ENCODE measurements at places on chromosomes 12 and 14.

GRCh38 chr14:75147423-75148071, 20.7 kb upstream of the NEK9 start:
- H3K4me3 ChIP-seq: no peak overlapping the region
- H3K4me1 ChIP-seq: peaks cover 45% of the 10 kb centered on the region
- H3K36me3 ChIP-seq: peaks cover 51% of the 10 kb centered on the region
- H3K27me3 ChIP-seq: no peaks in the 10 kb centered on the region

DNA sequence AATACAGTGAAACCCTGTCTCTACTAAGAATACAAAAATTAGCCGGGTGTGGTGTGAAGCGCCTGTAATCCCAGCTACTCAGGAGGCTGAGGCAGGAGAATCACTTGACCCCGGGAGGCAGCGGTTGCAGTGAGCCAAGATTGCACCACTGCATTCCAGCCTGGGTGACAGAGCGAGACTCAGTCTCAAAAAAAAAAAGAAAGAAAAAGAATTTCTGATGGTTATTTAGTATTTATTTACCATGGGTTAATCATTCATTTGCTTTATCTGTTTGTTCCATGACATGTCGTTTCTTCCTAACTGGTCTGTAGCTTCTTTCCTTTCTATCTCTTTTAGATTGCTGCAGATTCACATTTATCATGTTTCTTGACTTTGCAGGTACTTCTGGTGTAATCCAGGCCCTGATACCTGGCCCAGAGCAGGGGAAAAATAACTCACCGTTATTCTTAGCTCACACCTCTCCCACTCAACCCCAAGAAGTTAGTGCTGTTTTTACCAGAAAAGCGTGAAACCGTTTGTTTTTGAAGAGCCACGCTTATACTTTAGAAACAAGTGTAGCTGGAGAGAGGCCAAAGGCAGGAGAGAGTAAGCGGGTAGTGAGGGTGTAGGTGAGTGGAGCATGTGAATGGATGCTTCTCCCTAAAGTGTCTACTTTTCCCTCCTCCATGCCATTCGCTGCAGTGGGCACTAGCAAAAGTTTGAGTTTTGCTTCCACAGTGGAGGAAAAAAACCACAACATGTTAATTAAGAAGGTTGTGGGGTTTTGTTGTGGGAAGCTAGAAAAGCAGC, 45.4 kb downstream of the SRGAP1 start:
- DNase-seq: no peak
- H3K4me3 ChIP-seq: no peak overlapping the region
- H3K36me3 ChIP-seq: no peaks in the 10 kb centered on the region
- no peak overlapping the region for H3K27ac ChIP-seq
- no peaks in the 10 kb centered on the region for H3K4me1 ChIP-seq

DNA sequence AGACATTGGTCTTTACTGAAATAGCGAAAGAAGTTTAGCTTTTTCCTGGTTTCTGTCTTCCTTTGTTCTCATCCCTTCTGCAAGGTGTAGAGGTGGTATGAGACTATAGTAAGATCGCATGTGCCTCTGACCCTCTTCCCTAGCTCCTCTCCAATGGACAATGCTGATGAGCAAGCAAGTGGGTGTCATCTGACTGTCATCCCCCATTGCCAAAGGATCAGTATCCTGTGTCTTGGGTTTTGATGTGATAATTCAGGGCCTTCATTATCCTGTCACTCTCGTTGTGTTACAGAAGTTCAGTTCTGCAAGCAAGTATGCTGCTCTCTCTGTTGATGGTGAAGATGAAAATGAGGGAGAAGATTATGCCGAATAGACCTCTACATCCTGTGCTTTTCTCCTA, 10.0 kb upstream of the TNS2 start:
- no peaks in the 10 kb centered on the region for H3K27me3 ChIP-seq
- H3K27ac ChIP-seq: peak overlapping the region; percentile 50
- DNase-seq: no peak

DNA sequence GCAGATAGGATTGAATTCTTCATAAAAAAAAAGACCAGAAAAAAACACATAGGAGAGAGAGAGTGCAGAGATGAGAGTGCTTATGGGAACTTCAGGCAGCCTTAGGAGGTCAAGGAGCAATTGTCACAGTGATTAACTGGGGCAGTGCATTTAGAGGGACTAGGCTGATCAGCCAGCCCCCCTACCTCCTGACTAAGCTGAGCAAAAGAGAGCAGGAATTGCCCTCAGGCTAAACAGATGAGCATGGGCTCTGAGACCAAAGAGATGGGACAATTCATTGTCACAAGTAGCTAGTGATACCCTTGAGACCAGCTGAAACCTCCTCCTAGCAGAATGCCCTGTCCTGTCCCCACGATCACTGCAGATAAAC, 124.0 kb downstream of the BTG1 start:
- H3K4me1 ChIP-seq: peaks cover 18% of the 10 kb centered on the region
- no peaks in the 10 kb centered on the region for H3K27me3 ChIP-seq
- no peak overlapping the region for H3K4me3 ChIP-seq
- peaks cover 4% of the 10 kb centered on the region for H3K36me3 ChIP-seq
- no peak for DNase-seq

GRCh38 chr12:115697340-115697739, 580.2 kb downstream of the MED13L start:
- H3K4me1 ChIP-seq: no peaks in the 10 kb centered on the region
- no peak overlapping the region for H3K4me3 ChIP-seq
- H3K36me3 ChIP-seq: no peaks in the 10 kb centered on the region
- DNase-seq: no peak

DNA sequence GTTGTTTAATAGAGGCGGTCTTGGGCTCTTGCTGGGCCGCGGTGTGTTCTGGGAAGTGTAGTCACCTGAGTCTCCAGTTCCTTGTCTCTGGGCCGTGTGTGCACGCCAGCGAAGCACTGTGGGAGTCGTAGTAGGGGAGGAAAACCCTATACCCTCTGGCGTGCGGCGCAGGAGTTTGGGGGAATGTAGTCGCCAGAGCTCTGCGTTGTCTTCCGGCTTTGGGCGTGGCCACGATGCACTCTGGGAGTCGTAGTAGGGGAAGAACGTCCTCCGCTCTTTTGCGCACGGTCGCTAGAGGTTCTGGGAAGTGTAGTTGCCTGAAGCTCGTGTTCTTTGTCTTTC, 726 bp upstream of the ZNF140 start:
- peaks cover 16% of the 10 kb centered on the region for H3K4me1 ChIP-seq
- no peak overlapping the region for H3K27ac ChIP-seq
- H3K4me3 ChIP-seq: no peak overlapping the region
- DNase-seq: peak; percentile 98
- peaks cover 56% of the 10 kb centered on the region for H3K36me3 ChIP-seq

GRCh38 chr12:46360908-46361666, 11.5 kb downstream of the SLC38A2 start:
- no peak overlapping the region for H3K4me3 ChIP-seq
- peaks cover 49% of the 10 kb centered on the region for H3K4me1 ChIP-seq
- peak overlapping the region; percentile 71 for H3K27ac ChIP-seq
- peaks cover 77% of the 10 kb centered on the region for H3K36me3 ChIP-seq
- no peaks in the 10 kb centered on the region for H3K27me3 ChIP-seq

DNA sequence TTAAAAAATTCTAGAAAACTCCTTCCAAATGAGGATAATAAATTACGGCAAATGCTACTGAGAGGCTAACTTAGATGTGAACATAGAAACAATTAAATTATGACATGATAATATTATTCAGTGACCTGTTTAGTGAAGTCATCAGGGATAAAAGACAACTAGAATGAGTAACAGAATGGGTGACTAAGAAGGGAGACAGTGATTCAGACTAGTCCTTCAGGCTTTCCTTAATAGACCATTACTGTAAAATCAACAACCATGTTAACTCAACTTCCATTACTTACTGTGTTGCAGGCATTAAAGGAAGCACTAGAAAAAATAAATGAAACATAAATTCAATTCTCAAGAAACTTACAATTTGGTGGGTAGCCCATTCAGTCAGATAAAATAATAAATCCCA, 543.9 kb upstream of the LRFN5 start:
- no peak overlapping the region for H3K27ac ChIP-seq
- no peaks in the 10 kb centered on the region for H3K27me3 ChIP-seq
- no peak overlapping the region for H3K4me3 ChIP-seq
- no peaks in the 10 kb centered on the region for H3K36me3 ChIP-seq
- H3K4me1 ChIP-seq: no peaks in the 10 kb centered on the region

- DNase-seq: no peak
- H3K27me3 ChIP-seq: peaks cover 3% of the 10 kb centered on the region
- H3K36me3 ChIP-seq: no peaks in the 10 kb centered on the region
These were observed 64.5 kb downstream of the CRADD start for GRCh38 chr12:93741659-93742109.

GRCh38 chr12:10102322-10102721, 3.5 kb upstream of the CLEC1A start:
- H3K4me3 ChIP-seq: no peak overlapping the region
- H3K4me1 ChIP-seq: peaks cover 7% of the 10 kb centered on the region
- no peak for DNase-seq
- peaks cover 30% of the 10 kb centered on the region for H3K27me3 ChIP-seq
- H3K36me3 ChIP-seq: no peaks in the 10 kb centered on the region
- H3K27ac ChIP-seq: no peak overlapping the region

DNA sequence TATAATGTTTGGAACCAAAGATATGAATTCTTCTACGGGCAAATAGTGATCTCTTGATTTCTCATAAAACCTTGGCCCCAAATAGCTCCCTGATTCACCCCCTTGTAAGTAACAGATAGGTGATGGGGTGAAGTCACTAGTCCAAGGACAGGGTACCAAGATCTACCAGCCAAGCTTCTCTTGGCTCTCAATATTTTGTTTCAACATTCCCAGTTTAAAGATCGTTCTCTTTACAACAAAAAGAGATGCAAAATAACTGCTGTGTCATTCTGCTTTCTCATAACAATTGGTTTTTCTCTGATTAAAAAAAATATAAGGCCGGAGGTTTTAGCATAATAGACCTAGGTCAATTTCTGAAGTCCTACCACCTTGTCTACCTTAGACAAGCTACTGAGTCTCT, 11.8 kb downstream of the PAH start:
- H3K27me3 ChIP-seq: no peaks in the 10 kb centered on the region
- no peaks in the 10 kb centered on the region for H3K36me3 ChIP-seq
- no peak for DNase-seq
- no peaks in the 10 kb centered on the region for H3K4me1 ChIP-seq

- peaks cover 5% of the 10 kb centered on the region for H3K27me3 ChIP-seq
- no peak overlapping the region for H3K27ac ChIP-seq
- H3K4me1 ChIP-seq: no peaks in the 10 kb centered on the region
These were observed 40.1 kb downstream of the ANO2 start for GRCh38 chr12:5904969-5905368.

GRCh38 chr12:7571257-7571656, 67.7 kb upstream of the CD163 start:
- no peak for DNase-seq
- peaks cover 10% of the 10 kb centered on the region for H3K27me3 ChIP-seq
- H3K36me3 ChIP-seq: no peaks in the 10 kb centered on the region

GRCh38 chr14:105197211-105197641, 16.1 kb upstream of the NUDT14 start:
- peaks cover 64% of the 10 kb centered on the region for H3K4me1 ChIP-seq
- H3K4me3 ChIP-seq: no peak overlapping the region
- H3K36me3 ChIP-seq: no peaks in the 10 kb centered on the region
- no peak overlapping the region for H3K27ac ChIP-seq
- peak; percentile 34 for DNase-seq
- H3K27me3 ChIP-seq: peaks cover 24% of the 10 kb centered on the region

GRCh38 chr14:93543766-93544165, 113.0 kb downstream of the UNC79 start:
- DNase-seq: no peak
- H3K36me3 ChIP-seq: no peaks in the 10 kb centered on the region
- no peak overlapping the region for H3K27ac ChIP-seq
- peaks cover 16% of the 10 kb centered on the region for H3K27me3 ChIP-seq
- H3K4me3 ChIP-seq: no peak overlapping the region
- H3K4me1 ChIP-seq: no peaks in the 10 kb centered on the region

DNA sequence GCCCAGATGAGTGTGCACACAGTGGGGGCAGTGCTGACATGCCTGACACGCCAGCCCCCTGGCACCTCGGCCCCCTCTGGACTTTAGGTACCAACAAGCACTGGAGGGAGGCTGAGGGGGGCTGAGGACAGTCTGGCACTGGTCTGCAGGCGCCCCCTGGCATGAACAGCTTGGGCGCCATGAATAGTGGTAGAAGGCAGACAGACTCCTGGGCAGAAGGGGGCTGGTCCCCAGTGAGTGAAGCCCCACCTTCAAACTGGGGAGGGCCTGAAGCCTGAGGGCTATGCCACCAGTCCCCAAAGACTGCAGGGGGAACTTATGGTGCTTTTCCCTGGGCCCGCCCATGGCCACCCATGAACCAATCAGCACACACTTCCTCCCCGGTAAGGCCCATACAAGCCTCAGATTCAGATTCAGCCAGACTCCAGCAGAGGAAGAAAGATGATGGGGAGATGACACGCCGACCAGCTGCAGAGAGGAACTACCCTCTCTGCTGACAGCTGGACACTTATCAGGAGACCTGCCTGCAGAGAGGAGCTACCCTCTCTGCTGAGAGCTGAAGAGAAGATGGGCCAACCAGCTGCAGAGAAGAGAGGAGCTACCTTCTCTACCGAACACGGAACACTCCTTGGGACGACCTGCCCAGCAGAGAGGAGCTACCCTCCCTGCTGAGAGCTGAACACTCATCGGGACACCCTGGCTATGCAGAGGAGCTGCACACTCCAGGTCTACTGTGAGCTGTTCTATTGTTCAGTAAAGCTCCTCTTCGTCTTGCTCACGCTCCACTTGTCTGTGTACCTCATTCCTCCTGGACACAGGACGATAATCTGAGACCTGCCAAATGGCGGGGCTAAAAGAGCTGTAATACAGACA, 324.5 kb downstream of the PCNX1 start:
- H3K4me3 ChIP-seq: no peak overlapping the region
- H3K27ac ChIP-seq: no peak overlapping the region
- H3K36me3 ChIP-seq: no peaks in the 10 kb centered on the region
- peak; percentile 26 for DNase-seq
- H3K4me1 ChIP-seq: peaks cover 7% of the 10 kb centered on the region

- no peak overlapping the region for H3K4me3 ChIP-seq
- H3K36me3 ChIP-seq: peaks cover 16% of the 10 kb centered on the region
- H3K27ac ChIP-seq: no peak overlapping the region
- H3K27me3 ChIP-seq: no peaks in the 10 kb centered on the region
- DNase-seq: no peak
- H3K4me1 ChIP-seq: no peaks in the 10 kb centered on the region
These were observed 48.0 kb downstream of the AACS start for GRCh38 chr12:125113263-125113662.

GRCh38 chr14:104139460-104140212, 1.2 kb downstream of the KIF26A start:
- peaks cover 18% of the 10 kb centered on the region for H3K27me3 ChIP-seq
- no peak overlapping the region for H3K27ac ChIP-seq
- H3K4me1 ChIP-seq: peaks cover 10% of the 10 kb centered on the region

GRCh38 chr14:99169776-99170356, 102.1 kb downstream of the BCL11B start:
- no peak for DNase-seq
- H3K4me3 ChIP-seq: no peak overlapping the region
- peaks cover 46% of the 10 kb centered on the region for H3K36me3 ChIP-seq
- H3K4me1 ChIP-seq: peaks cover 2% of the 10 kb centered on the region
- H3K27me3 ChIP-seq: no peaks in the 10 kb centered on the region
- no peak overlapping the region for H3K27ac ChIP-seq

GRCh38 chr14:65449647-65450046, 37.1 kb downstream of the FUT8 start:
- H3K4me3 ChIP-seq: no peak overlapping the region
- H3K4me1 ChIP-seq: peaks cover 35% of the 10 kb centered on the region
- H3K27ac ChIP-seq: no peak overlapping the region
- no peaks in the 10 kb centered on the region for H3K27me3 ChIP-seq
- H3K36me3 ChIP-seq: peaks cover 79% of the 10 kb centered on the region

Measured in activated CD8-positive, alpha-beta T cell treated with anti-CD3 and anti-CD28 coated beads, Interleukin-2, amount 10 ng/mL, durations not matched to agents 7 days and 5 days (primary cell).